ENCODE measurements at places on chromosomes 6 and 20. TPM values are rescaled to one million over a fixed set of nuclear protein-coding genes. Genes with fewer than 3 reads are reported as not detected.

PROKR2 gene
- not detected for total RNA-seq

PCK1 gene
- total RNA-seq: not detected

HDGFL1 gene
- total RNA-seq: not detected

CLVS2 gene
- not detected for total RNA-seq

PHACTR1 gene
- under 0.01 TPM for total RNA-seq

RGL2 gene
- 27.7 TPM for total RNA-seq

CAPN11 gene
- not detected for total RNA-seq

ZSCAN31 gene
- total RNA-seq: 12.1 TPM

IL17F gene
- not detected for total RNA-seq

POU5F1 gene
- total RNA-seq: 1.3 TPM

IYD gene
- not detected for total RNA-seq

WFDC10B gene
- not detected for total RNA-seq

PLCB1 gene
- 1.1 TPM for total RNA-seq

MTFR2 gene
- total RNA-seq: 0.79 TPM

GRM1 gene
- not detected for total RNA-seq

L3MBTL3 gene
- total RNA-seq: 7.3 TPM

PRSS35 gene
- total RNA-seq: not detected

VAPB gene
- 16.3 TPM for total RNA-seq

DNAAF9 gene
- 6.7 TPM for total RNA-seq

UBE2C gene
- 0.26 TPM for total RNA-seq

GPR6 gene
- total RNA-seq: not detected

BAG2 gene
- total RNA-seq: 1.7 TPM

TXLNB gene
- total RNA-seq: not detected

JARID2 gene
- total RNA-seq: 29.2 TPM

HCRTR2 gene
- total RNA-seq: not detected

ADGRF5 gene
- not detected for total RNA-seq

BEND3 gene
- 1.8 TPM for total RNA-seq

CALHM5 gene
- total RNA-seq: not detected

TINAG gene
- not detected for total RNA-seq

SLC35D3 gene
- under 0.01 TPM for total RNA-seq

WFDC13 gene
- total RNA-seq: not detected

CEP162 gene
- total RNA-seq: 3.4 TPM

SLC22A3 gene
- total RNA-seq: 8.6 TPM

DEFB124 gene
- not detected for total RNA-seq

PAK5 gene
- not detected for total RNA-seq

HLA-E gene
- 232 TPM for total RNA-seq

MEI4 gene
- total RNA-seq: not detected

OR12D3 gene
- total RNA-seq: not detected

Measured in bronchial epithelial cell (primary cell).